ENCODE measurements at places on chromosomes 12 and 14.

- no peak for DNase-seq
Observed at GRCh38 chr14:35304812-35305462, 12.8 kb downstream of the PSMA6 start.

GRCh38 chr14:75742867-75743266 is 81.8 kb downstream of the TTLL5 start:
- DNase-seq, result no peak

GRCh38 chr12:124541322-124541721 is 26.1 kb downstream of the NCOR2 start:
- DNase-seq, result no peak

DNA sequence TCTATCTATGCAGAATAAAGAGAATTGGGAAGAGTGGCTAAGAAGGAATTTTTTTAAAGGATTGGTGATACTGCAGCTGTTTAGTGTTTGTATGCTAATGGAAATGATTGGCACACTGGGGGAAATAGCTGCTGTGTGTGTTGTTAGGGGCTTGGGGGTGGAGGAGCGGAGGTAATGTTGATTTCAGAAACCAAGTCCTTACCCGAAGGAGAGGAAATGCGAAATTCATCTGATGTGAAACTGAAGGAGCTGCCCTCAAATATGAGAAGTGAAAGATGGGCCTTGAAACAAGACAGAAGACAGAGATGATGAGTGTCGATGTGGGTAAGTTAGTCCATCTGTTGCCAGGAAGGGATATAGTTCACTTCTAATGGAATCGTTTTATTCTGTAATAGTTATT is 21.2 kb upstream of the RNASE12 start:
- DNase-seq, result no peak

DNA sequence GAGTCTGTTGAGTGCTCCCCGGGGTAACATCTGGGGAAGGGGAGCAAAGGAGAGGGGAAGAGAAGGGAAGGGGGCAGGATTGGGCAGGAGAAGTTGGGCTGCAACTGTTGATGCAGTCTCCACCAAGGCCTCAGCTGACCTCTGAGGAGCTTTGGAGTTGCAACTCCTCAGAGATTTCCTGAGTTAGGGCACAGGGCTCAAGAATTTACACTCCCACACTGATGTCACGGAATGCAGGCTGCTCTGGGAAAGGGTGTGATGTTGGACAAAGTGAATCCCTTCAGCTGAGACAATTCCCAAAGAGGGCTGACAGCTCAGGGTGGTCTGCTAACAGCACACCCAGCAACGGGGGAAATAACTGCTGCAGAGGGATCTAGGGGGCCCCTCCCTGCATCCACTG is 295.6 kb downstream of the PCNX1 start:
- DNase-seq, result no peak

- no peak for DNase-seq
Observed at GRCh38 chr12:8069582-8069981, 3.4 kb upstream of the C3AR1 start.

DNA sequence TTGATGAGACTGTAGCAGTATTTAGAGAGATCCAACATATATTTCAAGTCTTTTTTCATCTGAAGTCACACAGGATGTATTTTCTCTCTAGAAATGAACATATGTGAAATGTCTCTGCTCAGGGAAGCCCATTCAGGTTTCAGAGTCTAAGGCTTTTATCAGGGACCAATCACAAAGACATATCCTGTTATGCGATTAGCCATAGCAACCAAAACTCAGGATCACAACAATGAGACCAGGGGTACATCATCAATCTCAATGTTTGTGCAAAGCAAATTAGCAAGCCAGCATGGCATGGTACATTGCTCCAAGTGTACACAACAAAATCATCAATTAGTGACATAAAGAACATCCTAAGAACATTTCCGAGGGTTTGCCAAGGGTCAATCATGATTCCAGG is 99.2 kb upstream of the AMN1 start:
- DNase-seq, result no peak

DNA sequence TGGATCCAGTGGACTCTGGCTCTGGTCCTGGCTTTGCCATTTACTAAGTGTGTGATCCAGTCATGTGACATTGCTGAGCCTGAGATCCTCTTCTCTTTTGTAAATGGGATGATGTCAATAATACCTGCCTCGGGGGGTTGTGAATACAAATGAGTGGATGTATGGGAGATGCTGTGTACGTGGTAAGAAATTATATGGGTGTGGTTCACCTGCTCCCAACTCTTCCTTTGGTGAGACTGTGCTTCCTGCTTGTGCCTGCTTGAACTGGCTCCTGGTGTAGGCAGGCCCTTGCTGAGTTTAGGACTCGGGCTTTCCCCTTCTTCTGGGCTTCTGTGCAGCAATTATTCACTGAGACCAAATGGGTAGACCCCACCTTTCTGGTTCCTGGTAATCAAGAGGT is 189.5 kb upstream of the FRMD6 start:
- DNase-seq, result no peak

GRCh38 chr14:80055667-80056496 is 155.4 kb downstream of the DIO2 start:
- DNase-seq, result peak; percentile 40

- peak; percentile 81 for DNase-seq
Observed at GRCh38 chr12:50734409-50735263, 29.3 kb upstream of the ATF1 start.
